Mesothelial cell of epicardium (in vitro differentiated cells): ENCODE measurements at places on chromosomes 2 and 18. TPM values are rescaled to one million over a fixed set of nuclear protein-coding genes. Genes with fewer than 3 reads are reported as not detected.

DNA sequence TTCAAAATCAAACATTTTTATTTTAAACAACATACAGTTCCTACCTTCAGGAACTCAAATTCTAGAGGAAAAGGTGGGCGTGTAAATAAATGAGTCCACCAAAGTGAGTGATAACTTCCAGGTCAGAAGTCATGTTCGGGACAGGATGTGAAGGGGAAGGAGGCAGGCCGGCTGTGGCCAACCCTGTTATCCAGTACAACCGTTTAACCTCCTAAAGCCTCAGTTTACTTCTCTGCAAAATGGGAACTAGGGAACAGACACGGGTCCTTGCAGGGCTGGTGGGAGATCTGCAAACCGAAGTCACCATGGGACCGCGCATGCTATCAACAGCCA, 373 bp downstream of the EIPR1 start:
- no peak for DNase-seq

GRCh38 chr18:3594760-3595368, 144.9 kb downstream of the TGIF1 start:
- DNase-seq, result no peak

GRCh38 chr2:193542762-193543161, 1348.0 kb upstream of the TMEFF2 start:
- DNase-seq, result no peak

DNA sequence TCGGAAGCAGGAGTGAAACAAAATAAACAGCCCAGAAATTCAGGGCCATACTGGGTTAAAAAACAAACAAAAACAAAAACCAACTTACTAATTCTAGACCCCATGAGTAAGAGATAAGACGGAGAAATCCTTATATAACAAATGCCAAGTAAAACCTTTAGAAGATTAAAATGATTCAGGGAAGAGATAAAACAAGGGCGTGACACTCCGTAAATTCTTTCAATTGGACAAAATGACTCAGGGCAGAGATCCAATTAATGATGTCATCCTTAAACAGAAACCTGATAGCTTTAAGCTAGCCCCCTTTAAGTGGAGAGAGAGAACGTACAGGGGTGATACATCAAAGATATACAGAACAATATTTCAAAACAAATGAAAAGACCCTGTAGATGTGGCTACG, 317.4 kb downstream of the NBAS start:
- no peak for DNase-seq

- DNase-seq, result no peak
Measured at GRCh38 chr18:64027931-64028695, 58.2 kb downstream of the SERPINB8 start.

Gene FANCL
- total RNA-seq, result 39.6 to 45.2 TPM (median 43.3 TPM) in 3 replicates

- no peak for DNase-seq
Measured at GRCh38 chr2:236175548-236176150, 7.5 kb upstream of the GBX2 start.

Gene CYP26B1
- total RNA-seq, result 1,290 to 1,322 TPM (median 1,292 TPM) in 3 replicates

- DNase-seq, result no peak
Measured at GRCh38 chr2:42184346-42184745, 15.2 kb downstream of the EML4 start.

GRCh38 chr2:84486441-84487115, 27.5 kb upstream of the SUCLG1 start:
- no peak for DNase-seq

Gene GPR75
- total RNA-seq, result 3.7 to 5.2 TPM (median 4.8 TPM) in 3 replicates

DNA sequence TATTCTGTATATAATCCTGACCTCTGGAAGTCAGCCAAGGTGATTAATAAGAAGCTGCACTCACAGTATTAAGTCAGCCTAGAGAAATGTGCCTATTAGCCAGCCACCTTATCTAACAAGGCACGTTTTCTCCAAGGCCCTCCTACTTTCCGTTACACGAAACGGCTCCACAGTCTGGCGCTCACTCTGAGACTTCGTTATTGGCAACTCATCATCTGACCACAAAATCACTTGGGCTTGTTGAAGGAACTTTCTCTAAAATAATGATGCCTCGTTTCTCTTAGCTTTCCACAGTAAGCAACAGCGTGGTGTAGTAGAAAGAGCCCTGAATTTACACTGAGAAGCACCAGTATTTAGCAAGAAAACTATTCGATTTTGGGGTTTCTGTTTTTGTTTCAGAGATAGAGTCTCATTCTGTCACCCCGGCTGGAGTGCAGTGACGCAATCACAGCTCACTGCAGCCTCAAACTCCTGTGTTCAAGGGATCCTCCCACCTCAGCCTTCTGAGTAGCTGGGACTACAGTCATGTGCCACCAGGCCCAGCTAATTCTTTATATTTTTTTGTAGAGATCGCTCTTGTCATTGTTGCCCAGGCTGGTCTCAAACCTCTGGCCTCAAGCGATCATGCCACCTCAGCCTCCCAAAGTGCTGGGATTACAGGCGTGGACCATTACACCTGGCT, 53.6 kb upstream of the SLC14A1 start:
- DNase-seq, result no peak

- no peak for DNase-seq
Measured at GRCh38 chr2:168062054-168062453, 185.3 kb downstream of the STK39 start.

DNA sequence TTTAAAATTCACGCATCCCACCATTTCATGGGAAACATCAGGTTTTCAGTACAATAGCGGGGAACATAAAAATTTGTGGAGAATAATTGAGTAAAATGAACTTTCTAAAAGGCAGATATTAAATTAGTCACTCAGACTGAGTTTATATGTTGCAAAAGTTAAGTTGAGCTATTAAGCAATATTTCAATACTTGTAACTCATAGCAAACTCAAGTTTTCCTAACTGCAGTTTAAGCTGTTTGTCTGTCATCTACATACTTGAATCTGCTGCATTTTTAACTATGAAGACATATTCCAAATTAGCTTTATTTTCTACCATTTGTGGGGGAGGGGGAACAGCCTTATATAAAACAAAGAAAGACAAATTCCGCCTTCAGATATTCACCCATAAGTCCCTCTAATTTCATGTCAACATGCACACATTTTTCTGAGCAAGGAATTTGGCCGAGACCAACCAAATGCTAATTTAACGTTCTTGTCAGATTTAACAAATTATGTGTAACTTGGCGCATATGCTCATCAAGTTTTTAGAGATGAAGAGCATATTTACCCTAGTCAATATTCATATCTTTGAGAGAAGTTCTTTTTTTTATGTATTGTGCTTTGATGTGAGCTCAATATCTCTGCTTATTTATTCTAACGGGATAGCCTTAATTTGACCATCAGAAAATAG, 462.9 kb downstream of the TXNL1 start:
- no peak for DNase-seq

DNA sequence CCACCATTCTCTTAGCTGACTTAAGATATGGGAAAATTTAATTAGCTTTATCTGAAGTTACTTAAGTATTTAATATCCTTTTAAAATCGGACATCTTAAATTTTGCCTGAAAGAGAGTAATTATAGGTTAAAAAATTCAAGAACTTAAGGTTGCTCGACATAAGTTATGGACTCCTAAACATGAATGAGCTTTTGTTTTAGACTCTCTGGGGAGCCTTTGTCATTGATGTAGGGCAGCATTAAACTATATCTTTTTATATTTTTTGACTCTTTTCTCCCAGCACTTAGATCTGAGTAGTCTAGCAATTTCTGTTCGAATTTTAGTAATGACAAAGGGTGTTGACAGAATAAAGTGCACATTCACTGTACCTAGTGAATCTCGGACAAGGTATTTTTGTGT, 4.7 kb downstream of the PHLPP1 start:
- no peak for DNase-seq

- no peak for DNase-seq
Measured at GRCh38 chr2:219737270-219737691, 109.9 kb downstream of the SLC4A3 start.

Gene SLC40A1
- 152 to 156 TPM (median 154 TPM) in 3 replicates for total RNA-seq

Gene KIF5C
- 1.3 to 2.3 TPM (median 1.3 TPM) in 3 replicates for total RNA-seq

DNA sequence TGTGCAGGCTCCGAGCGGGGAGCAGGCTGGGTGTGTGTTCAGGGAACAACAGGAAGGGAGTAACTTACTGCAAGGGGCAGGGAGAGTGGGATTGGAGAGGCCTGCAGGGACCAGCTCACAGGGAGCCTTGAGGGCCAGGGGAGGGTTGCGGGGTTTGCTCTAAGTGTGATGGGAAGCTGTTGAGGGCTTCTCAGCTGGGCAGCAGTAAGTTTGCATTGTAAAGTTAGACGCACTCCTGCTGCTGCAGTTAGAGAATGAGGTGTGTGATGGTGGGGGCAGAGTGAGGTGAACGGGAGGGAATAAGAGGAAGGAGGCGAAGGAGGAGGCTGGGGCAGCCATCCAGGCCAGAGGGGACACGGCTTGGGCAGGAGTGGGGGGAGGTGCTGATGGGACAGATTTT, 53.4 kb downstream of the BOLA3 start:
- no peak for DNase-seq

GRCh38 chr2:203412546-203413331, 84.5 kb downstream of the ABI2 start:
- DNase-seq, result no peak

GRCh38 chr2:239824046-239824694, 201.0 kb downstream of the NDUFA10 start:
- DNase-seq, result peak; percentile 51

- DNase-seq, result no peak
Measured at GRCh38 chr2:223262946-223263345, 211.0 kb downstream of the KCNE4 start.

DNA sequence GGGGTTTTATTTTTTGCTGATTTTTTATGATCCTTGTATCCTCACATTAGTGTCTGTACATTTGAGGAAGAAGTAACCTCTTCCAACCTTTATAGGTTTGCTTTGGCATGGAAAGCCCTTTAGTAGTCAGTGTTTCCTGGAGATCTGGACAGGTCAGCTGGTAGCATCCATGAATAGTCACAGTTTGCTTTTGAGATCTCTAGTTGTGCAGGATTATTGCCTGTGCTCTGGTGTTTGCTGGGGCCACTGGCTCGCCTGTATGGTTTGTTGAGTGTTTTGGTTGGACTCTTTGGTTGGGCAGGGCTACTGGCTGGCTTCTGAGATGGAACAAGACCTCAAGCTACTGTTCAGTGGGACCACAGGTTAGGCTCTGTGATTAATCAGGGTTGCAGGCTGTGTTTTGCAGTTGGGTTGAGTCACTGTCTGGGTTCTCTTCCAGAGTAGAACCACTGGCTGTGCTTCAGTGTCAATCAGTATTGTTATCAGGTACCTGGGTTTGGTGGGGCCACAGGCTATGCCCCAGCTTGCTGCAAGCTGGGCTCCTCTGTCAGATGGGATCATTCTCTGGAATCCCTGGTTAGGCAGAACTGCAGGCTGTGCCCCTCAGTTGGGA, 20.0 kb downstream of the SP140L start:
- DNase-seq, result no peak

DNA sequence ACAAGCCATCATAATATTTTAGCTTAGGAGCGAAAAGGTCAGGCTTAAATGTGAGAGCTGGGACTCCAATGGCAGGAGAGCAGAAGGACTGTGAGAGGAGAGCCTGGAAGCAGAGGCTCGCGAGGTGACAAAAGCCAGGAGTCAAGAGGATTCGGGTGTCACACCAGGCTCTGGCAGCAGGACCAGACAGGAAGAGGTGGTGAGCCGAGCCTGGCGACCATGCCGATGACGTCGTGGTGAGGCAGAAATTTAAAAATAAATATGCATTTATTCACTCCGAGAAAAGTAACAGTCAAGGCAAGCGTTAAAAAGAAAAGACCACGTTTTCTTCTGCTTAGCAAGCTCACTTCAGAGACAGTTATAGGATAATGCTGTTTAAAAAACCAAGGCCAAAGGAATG, 31.3 kb upstream of the ZNF236 start:
- DNase-seq, result no peak

Gene CRYGC
- total RNA-seq, result not detected in 3 replicates

- no peak for DNase-seq
Measured at GRCh38 chr2:164954954-164955701, at the start of gene SLC38A11. SLC38A11 (minus strand) TSS chr2:164955525; CDS start chr2:164955247, 278 bp downstream.

Gene POTEI
- 7.0 to 7.3 TPM (median 7.1 TPM) in 3 replicates for total RNA-seq

- DNase-seq, result no peak
Measured at GRCh38 chr2:217218269-217219163, 358.7 kb upstream of the TNP1 start.
